SK-N-DZ (cell line): ENCODE measurements at places on chromosomes 4 and X.
A peak's percentile ranks its signal among the peaks of the same experiment; 100 is the strongest.

DNA sequence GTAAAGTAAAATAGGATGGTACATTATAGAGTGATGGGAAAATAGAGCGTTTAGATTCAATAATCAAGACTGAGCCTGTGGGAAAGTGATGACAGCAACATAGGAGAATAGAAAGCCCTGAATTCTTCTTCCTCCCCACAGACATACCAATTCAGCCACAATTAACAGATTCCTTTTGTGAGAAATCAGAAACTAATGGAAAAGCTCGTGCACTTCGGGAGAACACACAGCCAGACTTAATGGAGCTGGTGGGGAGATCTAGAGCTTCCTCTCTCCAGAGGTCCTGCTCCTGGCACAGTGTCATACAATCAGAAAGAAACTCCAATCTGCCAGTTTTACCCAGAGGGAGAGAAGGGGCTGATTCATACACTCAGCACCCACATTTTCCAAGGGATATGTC is 676.3 kb upstream of the BOD1L1 start:
- no peak for DNase-seq

- no peak for DNase-seq
Observed at GRCh38 chr4:108053251-108053711, 63.6 kb downstream of the HADH start.

- DNase-seq: no peak
Observed at GRCh38 chrX:2831471-2832228, 2.9 kb downstream of the GYG2 start.

DNA sequence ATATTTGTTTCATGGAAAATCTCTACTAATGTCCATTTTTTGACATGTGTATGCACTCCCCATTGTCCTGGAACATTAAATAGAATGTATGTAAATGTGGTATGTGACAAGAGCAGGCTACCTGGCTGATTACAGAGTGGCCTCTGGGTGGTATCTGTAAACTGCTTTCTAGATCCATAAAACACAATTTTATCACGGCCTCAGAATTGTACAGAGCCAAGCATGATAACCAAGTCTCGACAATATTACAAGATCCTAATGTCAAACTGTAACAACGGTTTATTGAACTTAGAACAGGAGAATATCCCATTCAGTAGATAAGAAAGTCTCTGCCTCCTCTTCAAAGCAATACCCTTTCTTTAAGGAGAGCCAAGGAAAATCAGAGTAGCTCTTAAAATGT is 212.4 kb downstream of the PCDH7 start:
- no peak for DNase-seq

DNA sequence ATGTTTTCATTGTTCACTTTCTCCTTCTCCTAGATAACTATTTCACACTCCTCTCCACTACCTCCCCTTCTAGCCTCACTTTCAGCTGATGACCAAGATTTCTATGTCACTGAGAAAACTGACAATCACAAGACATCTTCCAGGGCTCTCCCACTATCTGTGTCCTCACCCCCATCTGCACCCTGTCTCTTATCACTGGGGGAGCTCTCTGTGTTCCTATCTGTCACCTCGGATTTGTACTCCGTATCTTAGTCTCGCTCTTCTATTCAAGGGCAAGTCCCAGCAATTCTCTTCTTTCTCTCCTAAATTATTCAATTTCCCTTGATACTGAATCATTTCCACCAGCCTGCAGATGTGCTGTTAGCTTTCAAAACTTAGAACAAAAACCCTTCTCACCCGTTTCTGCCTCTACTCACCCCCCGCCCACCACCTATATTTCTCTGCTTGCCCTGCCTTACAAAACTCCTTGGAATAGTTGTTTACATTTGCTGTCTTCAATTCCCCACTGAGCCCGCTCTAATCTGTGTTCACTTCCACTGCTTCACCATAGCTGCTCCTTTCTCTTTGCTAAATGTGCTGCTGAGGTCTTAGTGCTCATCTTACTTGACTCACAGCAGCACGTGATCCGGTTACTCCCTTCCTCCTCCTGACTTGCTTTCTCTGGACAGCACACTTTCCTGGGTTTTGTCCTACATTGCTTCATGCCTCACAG is 293.2 kb downstream of the UNC5C start:
- DNase-seq: no peak

DNA sequence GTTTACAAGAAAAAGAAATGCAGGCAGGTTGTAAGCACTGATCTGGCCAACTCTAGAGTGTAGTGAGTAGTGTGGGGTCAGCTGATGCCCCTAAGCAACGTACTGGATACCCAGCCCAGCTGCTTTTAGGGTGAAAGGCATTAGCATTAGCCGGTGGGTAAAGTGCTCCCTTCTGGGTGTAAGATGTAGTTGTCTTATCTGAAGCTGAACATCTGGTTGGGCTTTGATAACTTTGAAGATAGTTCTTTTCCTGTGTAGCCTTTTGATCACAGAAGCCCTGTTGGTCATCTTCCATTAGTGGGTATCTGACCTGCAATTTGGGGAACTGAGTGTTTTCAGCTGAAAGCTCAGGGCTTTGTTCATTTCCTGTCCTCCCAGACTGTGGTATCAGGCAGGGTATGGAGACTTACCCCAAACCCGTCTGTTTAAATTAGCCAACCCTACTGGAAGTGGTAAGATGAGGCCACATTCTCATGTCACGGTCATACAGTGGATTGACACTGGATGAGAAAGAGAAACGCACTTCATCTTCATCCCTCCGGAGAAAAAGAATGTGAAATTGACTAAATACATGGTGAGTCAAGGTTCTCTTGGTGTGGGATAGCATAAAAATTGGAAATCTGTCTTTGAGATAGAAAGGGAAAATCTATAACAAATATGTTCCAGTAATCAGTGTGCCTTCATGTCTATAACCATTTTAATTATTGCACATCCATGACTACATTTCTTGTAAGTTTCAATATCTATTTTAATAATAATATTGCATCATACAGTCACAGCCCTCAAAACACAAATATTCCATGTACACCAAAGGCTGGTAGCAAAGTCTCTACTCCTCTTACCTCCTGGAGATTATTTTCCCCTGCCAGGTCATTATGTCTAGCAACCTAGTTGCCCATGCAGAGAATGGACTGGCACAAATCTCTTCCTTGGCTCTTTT is 8.7 kb downstream of the RHOH start:
- DNase-seq: no peak

DNA sequence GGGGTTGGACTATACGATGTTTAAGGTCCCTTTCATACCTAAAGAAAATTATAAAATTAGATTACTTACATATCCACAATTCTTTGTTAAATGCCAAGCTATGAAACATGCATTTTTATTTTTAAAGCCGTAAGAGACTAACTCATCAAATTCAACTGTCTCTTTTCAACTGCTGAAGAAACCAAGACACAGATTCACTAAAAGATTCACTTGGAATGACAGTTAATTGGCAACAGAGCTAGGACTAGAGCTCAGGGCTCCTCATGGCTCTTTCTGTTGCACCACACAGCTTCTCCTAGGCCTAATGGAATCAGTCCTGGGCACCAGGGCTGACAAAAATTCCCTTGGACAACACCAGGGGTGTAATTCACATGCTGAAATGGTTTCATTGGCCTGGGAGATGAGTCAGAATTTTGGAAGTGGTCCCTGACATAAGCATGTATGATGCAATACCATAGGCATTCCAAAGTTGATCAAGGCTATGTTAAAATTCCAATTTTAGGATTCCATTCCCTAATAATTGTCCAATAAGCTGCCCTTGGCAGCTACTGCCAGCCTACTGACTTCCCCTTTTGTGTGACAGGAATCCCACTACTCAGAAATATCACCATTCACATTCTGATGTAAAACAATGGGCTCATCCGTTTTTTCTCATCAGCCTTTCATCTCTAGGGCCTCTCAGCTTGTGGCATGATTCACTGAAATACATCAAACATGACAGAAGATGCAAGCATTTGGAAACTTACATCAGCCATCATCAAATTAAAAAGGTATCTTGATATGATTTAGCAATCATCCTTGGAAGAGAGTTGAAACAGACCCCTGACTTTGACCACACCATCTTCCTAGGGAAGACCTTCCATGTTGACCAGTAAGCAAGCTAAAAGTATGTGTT is 54.2 kb downstream of the PLAC1 start:
- DNase-seq: peak; percentile 57

DNA sequence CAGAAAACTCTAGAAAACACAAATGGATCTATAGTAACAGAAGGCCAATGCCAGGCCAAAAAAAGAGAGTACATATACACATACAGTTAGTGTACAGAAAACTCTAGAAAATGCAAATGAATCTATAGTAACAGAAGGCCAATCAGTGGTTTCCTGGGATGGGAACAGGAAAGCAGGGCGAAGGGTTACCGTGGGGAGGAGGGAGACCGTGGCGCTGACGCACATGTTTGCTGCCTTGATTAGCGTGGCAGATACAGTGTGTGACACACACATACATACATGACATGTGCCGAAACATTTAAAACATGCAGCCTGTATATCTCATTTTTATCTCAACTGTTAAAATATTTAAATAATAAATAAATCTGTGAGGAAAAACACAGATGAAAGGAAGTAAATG is 14.7 kb downstream of the GAK start:
- DNase-seq: no peak

DNA sequence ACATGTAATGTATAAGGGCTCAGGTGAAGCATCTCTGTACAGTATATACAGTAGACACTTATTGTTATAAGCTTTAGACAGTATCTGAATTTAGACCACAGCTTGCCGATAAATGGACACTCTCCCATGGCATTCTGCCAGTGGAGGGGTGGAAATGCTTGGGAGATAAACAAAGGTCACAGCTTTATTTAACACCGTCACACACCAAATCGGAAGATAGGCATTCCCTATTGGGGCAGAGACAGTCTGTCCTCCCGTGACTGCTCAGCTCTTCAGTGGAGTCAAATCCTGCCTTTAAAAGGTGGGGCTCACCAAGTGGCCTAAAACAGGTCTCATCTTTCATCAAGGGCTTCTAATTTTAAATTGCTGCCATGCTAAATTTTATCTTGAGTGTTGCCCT is 178.8 kb downstream of the CAMK2D start:
- DNase-seq: no peak

DNA sequence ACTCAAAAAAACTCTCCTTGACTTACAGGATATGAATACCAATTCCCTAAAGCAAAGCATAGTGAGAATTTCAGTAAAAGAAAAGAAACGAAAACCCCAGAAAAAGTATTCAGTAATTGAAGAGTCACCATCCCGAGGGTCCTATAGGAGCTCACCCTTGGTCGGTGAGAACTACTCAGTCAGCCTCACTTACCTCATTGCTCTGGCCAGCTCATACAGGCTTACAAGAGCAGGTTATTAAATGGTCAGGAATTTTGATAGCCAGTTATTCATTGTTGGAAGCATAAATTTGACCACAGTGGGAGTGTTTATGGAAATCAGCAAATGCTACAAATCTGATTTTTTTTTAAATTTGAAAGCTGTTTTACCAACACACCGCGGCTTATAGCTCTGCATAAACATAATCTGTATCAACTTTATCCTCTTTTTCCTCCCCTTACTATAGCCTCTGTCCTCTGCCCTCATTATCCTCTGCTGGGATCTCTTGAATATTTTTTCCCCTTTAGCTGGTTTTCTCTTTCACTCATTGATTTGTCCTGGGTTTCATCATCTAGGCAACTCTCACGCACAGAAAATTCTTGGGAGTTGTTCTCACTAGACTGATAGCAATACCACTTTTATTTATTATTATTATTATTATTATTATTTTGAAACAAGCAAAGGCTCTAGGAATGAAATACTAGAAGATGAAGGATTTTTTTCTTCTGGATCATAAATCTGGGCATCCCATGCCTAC is 11.0 kb upstream of the CXCL2 start:
- DNase-seq: no peak

GRCh38 chrX:105972690-105973386 is 65.7 kb downstream of the SERPINA7 start:
- no peak for DNase-seq

DNA sequence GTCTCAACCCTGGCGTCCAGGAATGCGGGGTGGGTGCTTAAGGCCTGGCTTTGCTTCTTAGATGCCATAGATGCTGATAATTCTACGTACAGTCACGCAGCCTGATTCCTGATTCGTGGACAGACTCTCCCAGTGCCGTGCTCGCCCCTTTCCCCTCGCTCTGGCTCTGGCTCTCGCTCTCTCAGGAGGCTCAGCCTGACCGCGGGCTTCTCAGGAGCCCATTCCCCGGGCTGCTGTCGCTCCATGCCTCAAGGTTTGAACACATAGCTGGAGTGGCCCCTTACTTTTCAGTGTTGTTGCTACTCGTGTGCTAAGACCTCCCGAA is 59.2 kb upstream of the ZC4H2 start:
- peak; percentile 69 for DNase-seq

DNA sequence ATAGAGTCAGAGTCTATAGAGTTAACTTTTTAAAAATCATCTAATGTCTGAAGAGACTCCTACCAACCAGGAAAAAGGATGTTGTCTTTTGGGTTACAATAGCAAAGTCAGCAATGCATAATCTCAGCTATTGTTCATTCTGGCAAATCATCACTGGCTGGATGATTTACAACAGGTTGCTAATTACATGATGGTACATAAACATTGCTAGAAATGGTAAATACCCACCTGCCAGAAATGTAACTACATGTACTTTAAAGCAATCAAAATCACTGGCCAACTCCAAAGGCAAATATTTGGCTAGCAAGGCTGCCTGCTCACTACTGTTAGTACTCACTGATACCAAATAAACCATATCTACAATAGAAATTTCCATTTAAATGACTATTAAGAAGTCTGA is 91.1 kb downstream of the PPP3CA start:
- no peak for DNase-seq

DNA sequence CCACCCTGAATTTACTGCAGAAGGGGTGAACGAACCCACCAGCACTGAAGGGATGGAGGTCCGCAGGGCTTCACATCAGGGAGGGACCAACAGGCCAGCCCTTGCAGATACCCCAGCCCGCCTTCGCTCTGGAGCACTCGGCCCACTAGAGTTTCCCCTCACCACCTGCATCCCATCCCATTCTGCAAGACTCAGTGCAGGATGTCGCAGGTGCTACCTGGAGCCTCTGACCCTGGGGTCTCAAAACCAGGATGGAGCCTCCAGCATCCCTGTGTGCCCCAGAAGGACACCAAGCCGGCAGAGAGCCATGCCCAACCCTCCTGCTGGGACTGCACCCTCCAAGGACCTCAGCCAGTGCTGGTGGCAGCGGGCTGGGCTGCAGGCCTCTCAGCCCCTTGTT is 57.6 kb upstream of the ADRA2C start:
- no peak for DNase-seq

DNA sequence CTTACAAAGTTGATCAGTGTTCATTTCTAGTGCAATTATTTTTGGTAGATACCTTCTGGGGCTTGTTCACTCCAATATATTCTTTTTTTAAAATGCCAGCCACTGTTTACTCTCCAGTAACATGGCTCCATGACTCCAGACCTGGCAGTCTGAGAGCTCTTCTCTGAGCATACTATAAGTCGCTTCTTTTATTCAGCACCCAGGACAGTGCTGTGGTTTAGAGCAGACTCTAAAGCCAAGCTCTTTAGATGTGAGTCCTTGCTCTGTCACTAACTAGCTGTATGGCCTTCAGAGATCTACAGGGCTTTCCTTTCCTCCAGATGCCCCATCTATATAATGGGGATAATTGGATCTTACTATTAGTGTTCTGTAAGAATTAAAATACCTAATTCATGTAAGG is 200.2 kb upstream of the FAM241A start:
- DNase-seq: no peak
